Activated CD4-positive, CD25-positive, alpha-beta regulatory T cell treated with anti-CD3 and anti-CD28 coated beads, Interleukin-2, amount 50 U/mL, for 24 hours (primary cell): ENCODE measurements at places on chromosomes 6 and 20.
A peak's percentile ranks its signal among the peaks of the same experiment; 100 is the strongest.

DNA sequence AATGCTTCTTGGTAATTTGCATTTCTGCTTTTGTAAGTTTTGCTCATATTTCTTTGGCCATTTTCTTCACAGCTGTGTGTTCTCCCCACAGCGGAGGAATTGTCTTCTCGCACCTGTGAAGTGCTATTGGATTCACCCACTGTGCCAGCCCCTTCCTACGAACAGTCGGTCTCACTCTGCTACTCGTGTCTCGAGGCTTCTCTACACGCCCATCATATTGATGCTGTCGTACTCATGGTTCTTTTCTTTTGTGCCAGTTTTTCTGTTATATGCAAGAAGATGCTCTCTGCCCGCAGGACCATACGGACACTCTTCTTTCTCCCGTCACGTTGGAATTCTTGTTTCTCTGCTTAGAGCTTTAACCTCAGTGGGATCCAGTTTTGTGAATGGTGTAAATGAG is 200.3 kb downstream of the DLL1 start:
- ATAC-seq = no peak

- peak; percentile 89 for ATAC-seq
These were observed 10.1 kb downstream of the EZR start for GRCh38 chr6:158808941-158809678.

- no peak for ATAC-seq
These were observed 16.1 kb upstream of the CTCFL start for GRCh38 chr20:57540890-57541580.

DNA sequence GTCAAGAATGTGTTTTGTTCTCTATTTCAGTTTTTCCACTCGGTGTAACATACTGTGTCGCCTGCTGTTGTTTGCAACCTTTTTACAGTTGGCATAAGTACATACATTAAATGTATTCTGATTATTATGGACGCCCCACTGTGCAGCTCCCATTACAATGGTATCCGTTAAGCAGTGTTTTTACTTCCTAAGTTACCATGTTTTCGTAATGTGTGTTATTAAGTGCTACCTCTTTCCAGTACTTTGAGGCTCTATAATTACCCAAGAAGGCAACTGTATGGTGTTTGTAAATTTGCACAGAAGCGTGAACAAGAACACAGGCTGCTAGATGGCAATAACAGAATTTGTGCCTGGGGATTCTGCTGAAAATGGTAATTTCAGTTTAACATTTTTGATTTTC is 568.0 kb upstream of the MARCKS start:
- no peak for ATAC-seq

DNA sequence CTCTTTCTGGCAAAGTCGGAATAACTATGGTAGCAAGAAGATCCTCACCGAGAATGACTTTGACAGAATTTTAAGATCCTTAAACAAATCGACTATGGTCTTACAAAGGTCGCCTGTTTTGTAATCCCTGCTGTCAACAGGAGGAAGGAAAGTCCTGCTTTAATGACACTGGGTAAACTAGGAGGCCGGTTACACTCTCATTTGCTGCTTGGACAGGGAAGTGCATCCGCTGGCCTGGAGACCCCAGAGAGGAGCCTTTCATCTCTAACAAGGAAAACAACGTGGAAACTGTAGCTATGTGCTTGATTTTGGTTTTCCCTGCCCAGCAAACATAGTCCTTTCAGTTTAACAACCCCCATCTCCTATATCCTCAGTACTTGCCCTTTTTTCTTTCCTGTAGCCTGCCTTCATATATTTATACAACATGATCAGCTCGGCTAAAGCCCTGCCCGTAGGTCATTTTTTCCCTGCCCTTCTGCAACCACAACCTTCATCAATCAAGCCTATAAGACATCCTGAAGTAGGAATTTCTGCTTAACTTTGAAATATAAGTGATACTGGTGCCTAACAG is 97.2 kb upstream of the RIN2 start:
- no peak for ATAC-seq

DNA sequence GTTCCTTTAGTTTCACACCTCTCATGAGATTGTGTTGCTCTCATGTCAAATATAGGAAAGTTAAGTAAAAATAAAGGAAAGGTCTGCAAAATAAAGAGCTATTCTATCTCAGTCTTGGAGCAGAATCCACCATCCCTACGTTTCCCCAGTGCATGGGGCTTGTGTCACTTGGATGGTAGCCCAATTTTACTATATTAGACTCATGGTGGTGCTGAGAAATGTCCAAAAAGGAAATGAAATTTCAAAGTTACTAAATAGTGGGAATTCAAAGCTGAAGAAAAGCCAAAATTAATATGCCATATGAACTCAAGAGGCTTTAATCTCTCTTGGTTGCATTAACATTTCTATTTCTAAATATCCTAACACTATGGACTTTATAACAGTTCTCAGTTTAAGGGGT is 1283.3 kb upstream of the GJE1 start:
- no peak for ATAC-seq

GRCh38 chr6:111813237-111813636 is 60.0 kb downstream of the FYN start:
- peak; percentile 69 for ATAC-seq

DNA sequence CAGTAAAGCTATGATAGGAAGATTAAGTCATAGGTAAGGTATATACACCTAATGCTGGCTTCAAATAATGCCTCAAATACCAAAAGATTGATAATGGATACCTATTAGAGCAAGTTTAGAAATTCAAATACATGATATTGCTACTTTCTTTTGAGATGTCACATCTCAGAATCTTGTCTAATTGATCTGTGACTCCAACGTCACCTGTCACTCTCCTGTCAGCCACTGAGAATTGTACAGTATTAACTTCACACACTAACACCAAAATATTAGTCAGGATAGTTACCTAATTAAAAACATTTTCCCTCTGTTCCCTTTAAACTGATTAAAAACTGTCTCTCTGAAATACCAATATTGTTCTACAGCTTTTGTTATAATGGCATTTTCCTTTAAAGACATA is 575.5 kb upstream of the ID4 start:
- no peak for ATAC-seq

DNA sequence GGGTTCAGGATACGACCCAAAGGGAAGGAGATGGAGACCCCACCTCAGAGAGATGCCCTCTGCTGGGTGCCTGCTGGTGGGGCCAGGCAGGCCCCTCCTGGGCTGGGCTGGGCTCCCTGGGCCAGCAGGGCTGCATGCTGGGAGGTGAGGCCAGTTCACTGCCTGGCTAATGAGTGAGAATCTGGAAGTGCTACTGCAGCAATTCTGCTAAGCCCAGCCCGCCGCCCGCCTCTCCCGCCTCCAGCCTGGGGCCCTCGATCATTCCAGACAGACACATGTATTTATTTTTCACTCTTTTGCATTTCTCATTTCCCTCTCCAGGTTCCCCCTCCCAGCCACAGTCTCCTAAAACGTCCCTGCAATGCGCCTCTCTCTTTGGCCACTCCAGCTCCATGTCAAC is 79.6 kb downstream of the CDH22 start:
- ATAC-seq = no peak

GRCh38 chr20:14764511-14765369 is 427.3 kb upstream of the FLRT3 start:
- ATAC-seq = no peak

DNA sequence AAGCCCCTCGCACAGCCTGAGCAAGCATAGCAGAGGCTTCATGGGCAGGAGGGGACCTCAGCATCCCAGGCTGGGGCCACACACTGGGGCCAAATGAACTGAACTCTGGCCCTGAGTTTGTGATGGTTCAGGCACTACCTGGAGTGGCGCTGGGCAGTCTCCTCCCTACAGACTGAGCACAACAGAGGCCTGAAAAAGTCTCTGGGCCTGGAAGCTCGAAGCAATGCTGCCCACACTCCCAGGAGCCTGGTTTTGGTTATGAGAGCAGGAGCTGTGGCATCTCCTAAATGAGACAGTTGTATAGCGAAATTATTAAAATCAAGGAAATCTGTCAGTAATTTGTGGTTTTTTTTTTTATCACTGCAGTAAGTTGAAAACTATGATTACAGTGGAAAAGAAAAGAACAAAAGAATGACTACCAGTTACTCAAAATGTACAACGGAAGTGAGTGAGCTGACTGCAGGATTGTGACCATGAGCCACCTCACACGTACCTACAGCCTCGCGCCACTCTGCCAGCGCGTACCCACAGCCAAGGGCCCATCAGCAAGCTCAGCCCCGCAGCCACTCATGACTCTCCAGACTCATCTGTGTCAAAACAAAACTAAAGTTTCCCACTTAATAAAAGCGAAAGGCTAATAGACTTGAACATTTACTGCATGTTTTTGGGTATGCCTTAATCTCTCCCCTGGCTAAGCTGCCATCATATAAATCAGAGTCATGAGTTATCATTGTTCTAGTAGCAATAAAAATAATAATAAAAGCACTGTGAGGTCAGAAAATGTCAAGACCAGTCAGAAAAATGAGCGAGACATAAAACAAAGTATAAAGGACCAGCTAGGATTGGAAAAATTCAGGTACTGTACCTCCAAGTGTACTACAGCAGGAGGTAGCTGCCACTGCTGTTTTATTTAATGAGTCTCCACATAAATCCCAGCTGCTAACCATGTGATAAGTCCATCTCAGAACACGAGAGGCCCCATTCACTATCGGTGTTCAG is 177.0 kb downstream of the FOXC1 start:
- ATAC-seq = peak; percentile 98

- ATAC-seq = no peak
These were observed 494.7 kb downstream of the CD83 start for GRCh38 chr6:14612016-14612980.

GRCh38 chr6:140711019-140711613 is 1336.7 kb upstream of the CITED2 start:
- ATAC-seq = no peak

- ATAC-seq = no peak
These were observed 447.0 kb downstream of the LMBRD1 start for GRCh38 chr6:69349771-69350170.

DNA sequence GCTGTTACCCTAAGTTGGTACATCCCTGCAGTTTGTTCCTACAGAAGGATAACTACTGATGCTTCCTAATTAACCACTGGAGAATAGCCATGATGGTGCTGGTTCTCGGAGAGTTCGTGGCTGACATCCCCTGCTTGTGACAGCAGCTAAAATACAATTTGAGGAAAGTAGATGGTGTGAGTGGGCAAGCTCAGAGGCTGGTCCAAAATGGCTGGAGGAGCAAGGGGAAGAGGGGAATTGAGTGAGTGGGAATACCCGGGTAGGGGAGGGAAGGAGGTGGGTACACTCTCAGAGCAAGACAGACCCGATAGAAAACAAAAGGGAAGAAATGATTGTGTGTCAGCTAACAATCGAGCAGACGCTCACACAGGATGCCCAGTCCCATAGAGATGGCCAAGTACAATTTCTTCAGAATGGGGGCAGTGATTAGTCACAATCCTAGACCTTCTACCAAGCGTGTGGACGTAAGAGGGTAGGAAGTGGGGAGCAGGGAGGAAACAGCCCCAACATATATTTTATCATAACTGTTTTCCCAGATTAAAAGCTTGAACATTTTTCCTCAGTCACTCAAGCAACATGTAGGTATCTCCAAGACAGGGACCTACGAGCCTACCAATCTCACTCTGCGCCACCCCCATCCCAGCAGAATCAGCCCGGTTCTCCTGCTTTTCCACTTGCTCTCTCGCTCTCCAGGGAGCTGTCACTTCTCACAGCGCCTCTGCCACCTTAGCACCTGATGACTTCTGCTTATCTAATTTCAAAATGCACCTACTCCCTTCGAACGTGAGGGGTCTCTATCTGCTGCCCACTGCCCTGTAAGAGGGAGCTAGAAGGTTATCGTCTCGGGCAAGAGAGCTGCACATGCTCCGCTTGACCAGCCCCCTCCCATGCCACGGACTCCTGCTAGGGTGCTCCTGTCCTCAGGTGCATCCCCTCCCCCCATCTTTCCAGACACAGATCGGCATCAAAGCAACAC is 26.2 kb downstream of the RIPOR2 start:
- ATAC-seq = peak; percentile 15

- no peak for ATAC-seq
These were observed 59.0 kb downstream of the SLC23A2 start for GRCh38 chr20:4942331-4942730.

- no peak for ATAC-seq
These were observed 22.4 kb upstream of the RALY start for GRCh38 chr20:33971147-33971975.

GRCh38 chr6:43222418-43223059 is 6.7 kb downstream of the DNPH1 start:
- ATAC-seq = no peak
